ENCODE measurements at places on chromosomes 5 and 9.

DNA sequence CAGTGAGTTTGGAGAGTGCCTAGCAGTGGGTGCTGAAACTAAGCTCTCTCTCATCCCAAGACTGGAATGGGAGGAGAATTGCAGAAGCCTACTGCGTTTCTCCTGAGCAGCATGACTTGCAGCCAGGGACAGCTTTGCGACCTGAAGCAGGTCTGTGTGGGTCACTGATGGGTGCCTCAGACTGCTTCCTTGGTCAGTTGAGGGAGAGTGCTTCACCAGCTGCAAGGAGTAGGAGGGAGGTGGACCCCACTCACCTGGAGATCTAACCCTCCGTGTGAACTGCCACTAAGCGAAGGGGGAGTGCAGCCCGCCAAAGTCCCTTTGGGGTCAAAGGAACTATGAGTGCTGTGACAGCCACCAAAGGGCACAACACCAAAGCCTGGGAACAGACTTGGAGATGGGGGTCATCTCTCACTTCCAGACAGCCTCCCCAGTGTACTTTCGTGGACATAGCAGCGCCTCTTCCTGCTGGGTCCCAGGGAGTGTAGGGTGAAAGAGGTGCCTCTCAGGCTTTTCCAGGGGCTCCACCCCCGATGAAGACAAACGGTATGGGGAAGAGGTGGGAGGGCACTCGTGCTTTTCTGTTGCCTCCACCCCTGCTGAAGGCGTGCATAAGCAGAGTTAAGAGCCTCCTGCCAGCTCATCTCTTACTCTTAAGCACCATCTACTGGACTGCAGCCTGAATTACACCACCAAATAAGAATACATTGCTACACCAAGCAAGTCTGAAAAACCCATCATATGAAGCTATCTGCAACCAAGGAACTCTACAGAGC, 34.3 kb upstream of the MACIR start:
- no peak for DNase-seq

- DNase-seq = no peak
Measured at GRCh38 chr5:17216974-17217492, 398 bp upstream of the BASP1 start.

GRCh38 chr9:121280715-121281613, 13.0 kb downstream of the GSN start:
- no peak for DNase-seq

GRCh38 chr5:135332519-135333150, 66.4 kb downstream of the MACROH2A1 start:
- no peak for DNase-seq

- no peak for DNase-seq
Measured at GRCh38 chr5:179613460-179614071, 9.9 kb downstream of the HNRNPH1 start.

GRCh38 chr5:132017738-132018625, 6.5 kb upstream of the ACSL6 start:
- no peak for DNase-seq

DNA sequence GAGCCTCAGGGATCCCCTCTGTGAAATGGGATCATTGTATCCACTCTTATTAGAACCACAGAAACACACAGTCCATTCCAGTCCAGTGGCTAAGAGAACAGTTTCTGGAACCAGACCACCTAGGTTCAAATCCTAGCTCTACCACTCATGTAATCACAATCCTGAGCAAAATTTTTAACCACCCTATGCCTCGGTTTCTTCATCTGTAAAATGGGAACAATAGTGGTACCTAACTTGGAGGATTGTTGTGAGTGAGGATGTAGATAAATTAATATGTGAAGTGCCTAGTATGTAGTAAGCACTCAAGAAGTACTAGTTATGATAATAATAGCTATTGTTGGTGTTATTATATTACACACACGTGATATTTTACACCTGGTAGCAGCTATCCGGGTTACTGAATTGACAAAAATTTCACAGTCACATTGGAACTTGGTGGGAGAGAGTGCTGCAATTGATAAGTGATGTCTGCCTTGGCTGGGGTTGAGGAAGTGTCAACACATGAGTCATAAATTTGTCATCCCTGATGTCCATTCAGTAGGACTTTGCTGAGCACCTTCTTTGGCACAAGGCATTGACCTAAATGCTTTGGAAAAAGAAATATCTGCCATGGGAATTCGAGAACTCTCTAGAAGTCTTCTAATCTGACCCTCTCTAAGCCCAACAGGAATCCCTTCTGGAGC, 68.4 kb downstream of the COL27A1 start:
- DNase-seq = no peak

- DNase-seq = no peak
Measured at GRCh38 chr5:151706906-151707305, 20.2 kb upstream of the SPARC start.

- DNase-seq = no peak
Measured at GRCh38 chr5:9037048-9037447, 508.8 kb downstream of the SEMA5A start.

DNA sequence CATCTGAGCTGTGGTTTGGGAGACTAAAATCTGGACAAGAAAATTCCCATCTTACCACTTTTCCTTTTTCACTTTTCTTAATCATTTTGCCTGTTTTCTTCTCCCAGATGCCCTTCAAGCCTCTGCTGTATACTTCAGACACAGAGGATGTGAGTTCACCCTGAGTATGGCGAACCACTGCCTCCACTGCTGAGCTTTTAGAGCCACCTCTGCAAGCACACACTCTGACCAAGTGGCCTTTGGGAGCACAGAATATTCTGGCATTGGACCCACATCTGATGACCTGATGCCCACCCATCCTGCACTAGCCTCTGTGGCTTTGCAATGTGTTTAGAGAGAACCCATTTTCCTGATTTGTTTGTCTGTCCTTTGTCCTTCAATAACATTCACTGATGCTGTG, 32.5 kb downstream of the TERT start:
- no peak for DNase-seq

DNA sequence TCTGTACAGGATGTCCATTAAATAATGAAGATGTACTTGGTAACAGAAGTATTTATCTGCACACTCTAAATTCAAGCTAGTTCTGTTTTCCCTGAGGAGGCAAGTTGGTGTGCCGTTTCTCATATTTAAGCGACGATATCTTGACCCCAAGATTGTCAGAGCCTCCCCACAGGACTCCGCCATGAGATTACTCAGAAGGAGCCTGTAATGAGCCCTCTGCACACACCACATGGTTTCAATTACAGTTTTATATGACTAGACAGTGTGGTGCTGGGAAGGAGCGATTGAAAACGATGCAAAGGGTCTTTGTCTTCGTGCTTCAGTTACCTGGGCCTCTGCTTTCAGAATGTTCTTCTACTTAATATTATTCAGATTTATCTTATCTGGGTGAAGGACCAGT, 840.4 kb upstream of the WWC1 start:
- no peak for DNase-seq

- DNase-seq = peak; percentile 28
Measured at GRCh38 chr9:78121488-78121887, 89.9 kb upstream of the GNAQ start.

DNA sequence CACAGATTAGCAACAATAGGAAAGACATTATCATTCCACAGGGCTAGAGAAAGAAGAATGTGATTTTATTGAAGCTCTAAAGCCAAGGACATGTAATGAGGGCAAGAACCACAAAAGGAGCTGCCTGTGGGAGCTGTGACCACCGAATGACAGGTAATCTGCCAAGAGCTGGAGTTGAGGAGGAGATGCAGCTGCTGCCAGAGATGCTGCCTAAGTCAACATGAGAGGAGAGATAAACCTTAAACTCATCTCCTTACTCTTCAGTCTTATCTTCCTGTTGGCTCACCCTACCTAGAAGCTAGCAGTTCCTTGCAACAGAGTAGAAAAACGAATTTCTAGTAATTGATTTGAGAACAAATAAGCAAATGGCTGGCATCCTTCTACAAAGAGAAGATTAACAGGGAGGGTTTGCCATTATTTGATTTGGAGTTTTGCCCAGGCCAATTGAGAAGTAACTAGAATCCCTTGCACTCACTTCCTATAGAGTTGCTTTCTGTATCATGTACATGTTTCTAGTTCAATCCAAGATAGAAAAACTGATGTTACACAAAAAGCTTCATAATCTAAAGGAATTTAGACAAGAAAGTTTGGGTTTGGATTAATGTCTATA, 539.2 kb downstream of the TLE1 start:
- no peak for DNase-seq

DNA sequence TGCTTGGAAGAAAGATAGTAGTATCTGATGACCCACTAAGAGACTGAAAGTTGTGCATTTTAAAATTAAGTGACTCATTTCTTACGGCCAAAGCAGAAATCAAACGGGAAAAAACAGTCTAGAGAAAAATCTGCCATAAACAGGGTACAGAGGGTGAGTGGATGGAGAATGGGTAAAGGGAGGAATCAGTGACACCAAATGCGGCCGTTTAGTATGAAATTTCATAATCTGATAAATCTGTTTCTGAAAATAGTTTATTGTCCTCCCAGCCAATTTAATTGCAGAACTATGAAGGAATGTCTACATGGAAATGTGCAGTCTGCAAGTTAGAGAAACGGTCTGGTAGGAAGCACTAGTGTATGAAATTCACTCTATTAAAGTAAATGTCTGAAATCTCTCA, 39.5 kb downstream of the ADAMTS12 start:
- DNase-seq = no peak

- DNase-seq = no peak
Measured at GRCh38 chr5:141617128-141617527, 1.7 kb downstream of the DIAPH1 start.

DNA sequence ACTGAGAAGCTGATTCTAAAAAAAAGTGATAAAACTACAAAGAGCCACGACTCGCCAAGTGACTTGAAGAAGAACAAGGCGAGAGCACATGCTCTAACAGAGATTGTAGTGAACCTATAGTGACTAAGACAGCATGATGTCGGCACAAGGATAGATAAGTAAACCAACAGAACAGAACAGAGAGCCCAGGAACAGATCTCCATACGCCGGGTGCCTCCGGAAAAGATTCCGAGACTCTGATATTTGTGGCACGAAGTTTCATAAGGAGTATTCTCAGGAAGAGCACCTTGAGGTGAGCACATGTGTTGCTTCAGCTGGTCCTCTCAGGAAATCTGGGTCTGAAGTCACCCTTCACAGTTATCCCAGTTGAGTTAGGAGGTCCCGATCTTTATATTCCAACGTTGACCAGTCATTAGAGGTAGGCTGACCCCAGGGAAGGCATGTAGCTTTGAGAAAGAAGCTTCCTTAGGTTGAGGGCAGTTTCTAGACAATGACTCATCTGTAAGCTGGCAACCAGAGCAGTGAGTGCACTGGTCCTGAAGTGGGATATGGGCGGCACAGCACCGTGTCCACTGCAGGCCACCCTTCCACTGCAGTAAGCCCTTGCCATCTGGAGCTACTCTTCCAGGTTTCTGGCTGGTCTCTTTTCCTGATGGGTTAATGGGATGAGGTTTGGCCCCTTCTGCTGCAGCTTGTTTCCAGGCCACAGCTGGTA, 13.6 kb upstream of the CLK4 start:
- DNase-seq = no peak

- no peak for DNase-seq
Measured at GRCh38 chr9:2459756-2460155, 161.8 kb upstream of the VLDLR start.

DNA sequence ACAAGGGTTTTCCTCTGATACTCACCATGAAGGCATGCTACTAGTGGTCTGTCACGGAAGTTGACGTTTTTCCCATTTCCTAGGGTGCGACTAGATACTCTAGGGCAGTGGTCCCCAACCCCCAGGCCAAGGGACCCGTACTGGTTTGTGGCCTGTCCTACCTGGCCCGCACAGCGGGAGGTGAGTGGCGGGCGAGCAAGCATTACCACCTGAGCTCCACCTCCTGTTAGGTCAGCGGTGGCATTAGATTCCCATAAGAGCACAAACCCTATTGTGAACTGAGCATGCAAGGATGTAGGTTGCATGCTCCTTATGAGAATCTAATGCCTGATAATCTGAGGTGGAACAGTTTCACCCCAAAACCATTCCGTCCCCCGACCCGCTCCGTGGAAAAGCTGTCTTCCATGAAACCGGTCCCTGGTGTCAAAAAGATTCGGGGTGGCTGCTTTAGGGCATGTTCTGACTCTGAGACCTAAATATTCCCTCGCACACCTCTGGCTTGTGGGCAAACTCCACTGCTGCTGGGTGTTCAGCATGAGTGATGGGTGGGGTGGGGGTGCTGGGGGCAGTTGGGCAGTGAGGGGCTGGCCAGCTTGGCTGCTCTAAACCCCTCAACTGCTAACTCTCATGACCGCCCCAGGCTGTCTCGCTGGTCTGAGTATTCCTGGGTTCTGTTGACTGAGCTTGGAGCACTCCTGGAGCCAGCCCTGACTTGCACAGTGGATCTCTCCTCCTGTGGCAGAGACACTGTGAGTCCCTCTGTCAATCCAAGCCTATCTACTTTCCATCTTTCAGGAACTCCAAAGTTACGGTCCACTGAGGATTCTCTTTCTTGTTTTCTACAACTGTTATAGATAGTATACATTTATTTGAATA, 78.3 kb upstream of the NEK6 start:
- DNase-seq = no peak

GRCh38 chr5:10301842-10302610, 5.7 kb downstream of the CMBL start:
- no peak for DNase-seq

DNA sequence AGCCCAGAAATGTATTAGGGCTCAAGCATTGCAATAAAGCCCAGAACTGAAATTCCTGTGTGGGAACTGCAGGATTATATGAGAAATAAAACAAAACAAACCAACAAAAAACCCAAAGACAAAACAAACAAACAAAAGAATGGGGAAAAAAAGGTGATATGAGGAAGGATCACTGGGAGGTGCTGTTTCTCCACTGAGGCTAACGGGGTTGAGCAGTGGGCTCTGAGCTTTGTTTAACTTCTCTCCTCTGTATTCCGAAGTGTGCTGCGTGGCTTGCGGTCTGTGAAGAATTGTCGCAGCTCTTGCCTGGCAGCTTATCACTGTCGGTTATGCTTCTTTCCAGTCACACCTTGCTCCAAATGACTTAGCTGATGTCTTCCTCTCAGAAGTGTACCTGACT, 106.3 kb downstream of the TENT4A start:
- DNase-seq = no peak

DNA sequence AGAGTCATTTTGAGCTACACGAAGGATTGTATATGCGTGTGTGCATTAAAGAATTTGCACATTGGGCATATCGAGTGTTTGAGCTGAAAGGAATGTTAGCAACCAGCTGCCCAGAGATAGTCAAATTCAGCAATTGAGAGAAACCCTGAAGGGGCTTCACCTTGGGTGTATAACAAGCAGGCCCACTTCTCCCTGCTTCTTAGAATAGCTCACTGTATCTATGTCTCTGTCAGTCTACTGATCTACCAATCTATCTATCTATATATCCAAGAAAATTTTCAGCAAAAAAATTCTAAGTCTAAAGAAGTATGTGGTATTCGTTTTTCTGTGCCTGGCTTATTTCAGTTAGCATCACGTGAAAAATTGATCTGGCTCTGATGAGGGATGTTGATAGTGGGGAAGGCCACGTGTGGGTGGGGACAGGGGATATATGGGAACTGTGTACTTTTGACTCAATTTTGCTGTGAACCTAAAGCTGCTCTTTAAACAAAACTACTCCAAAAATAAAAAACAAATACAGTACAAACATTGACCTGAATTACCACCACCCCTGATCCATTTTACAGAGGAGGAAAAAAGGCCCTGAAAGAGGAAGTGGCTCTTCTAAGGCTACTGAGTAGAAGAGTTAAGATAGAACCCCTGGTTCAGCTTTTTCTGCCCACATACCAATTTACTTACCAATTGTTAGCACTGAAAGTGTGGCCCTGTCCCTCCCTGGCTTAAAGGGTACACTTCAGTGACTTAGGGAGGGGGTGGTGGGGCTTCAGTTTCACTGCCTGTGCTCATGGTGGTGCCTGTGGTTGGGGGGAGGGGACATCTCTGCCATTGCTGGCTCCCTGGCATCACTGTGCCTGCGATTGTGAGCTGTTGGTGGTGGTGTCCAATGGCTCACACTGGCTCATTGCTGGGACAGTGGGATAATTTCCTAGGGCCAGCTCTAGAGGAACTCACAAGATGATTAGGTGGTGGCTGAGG, 141.8 kb downstream of the DOCK2 start:
- no peak for DNase-seq

All from stimulated activated CD4-positive, alpha-beta T cell treated with anti-CD3 and anti-CD28 coated beads, TNF-alpha, amount 100 ng/mL, for 1 hour (primary cell).